ENCODE measurements at places on chromosomes 1 and 21. TPM values are rescaled to one million over a fixed set of nuclear protein-coding genes. Genes with fewer than 3 reads are reported as not detected.
A peak's percentile ranks its signal among the peaks of the same experiment; 100 is the strongest.

- DNase-seq = peak; percentile 80
These were observed 985 bp downstream of the SYT6 start for GRCh38 chr1:114152508-114153260.

- DNase-seq = no peak
These were observed 29.2 kb downstream of the VASH2 start for GRCh38 chr1:212979340-212980122.

DNA sequence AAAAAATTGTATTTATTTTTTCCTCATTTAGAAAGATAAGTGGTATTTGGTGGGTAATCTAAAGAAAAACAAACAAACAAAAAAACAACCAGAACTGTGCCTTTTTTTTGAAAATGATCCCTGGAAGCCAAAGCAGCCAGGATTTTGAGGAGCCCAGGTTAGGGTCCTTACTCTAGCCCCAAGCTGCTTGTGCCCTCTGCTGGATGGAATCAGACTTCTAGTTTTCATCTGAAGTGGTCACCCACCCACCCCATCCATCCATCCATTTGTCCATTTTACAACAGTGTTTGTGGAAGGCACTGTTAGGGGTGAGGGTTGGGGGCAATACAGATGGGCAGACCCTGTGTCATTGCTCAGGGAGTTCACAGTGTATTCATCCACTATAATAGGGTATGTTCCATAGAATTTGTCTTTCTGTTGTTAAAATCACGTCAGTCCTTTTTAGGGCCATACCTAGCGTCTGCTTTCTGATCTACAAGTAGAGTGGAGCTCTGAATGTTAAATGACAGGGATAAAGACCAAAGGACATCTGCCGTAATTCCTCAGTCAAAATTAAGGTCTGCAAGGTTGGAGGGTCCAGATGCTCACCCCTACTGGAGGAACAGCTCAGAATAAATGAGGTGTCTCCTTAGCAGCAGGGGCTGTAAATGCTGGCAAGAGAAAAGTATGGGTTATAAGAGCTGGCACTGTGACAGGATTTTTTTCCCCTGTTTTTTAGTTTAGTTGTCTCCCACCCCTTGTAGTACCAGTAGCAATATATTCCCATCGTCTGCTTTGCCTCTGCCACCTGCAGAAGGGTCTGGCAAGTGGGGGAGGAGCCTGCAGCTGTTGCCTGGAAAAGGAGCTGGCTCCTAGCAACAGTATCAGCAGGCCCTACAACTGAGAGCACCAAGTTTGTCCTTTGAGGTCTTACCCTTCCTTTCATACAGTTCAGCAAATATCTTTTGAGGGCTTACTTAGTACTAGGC, 3.2 kb downstream of the LRRC42 start:
- DNase-seq = no peak

GRCh38 chr1:29712284-29712651, 475.9 kb downstream of the PTPRU start:
- no peak for DNase-seq

DNA sequence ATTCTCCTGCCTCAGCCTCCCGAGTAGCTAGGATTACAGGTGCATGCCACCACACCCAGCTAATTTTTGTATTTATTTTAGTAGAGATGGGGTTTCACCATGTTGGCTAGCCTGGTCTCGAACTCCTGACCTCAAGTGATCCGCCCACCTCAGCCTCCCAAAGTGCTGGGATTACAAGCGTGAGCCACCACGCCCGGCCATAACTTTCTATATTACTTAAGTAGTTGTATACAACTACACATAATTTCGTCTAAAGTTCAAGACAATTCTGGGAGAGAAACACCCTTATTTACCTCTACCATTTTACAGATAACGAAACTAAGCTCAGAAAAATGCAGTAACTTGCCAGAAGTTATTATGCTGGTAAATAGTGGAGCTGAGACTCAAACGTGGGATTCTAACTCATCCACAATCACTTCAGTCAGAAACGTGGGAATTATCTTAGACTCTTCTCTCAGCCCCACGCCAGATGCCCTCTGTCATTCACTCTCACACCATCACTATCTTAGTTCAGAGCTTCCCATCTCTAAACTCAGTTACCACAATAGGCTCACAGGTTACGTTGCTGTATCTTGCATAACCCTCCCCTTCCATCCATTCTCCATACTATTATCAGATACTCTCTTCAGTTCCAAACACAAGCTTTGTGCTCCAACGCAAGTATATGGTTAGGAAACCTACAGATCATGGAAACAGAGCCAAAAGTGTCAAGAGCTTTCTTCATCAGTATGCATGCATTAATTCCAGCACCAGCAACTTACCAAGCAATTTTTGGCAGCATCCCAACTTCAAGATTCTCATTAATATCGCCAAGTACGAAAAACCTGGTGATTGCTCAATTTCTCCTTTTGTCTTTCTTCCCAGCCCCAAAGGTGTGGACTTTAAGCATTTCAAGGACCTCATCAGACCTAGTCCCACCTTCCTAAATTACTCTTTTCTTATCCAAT, 69.3 kb downstream of the RERE start:
- DNase-seq = no peak

- DNase-seq = no peak
These were observed 616.2 kb upstream of the CAMK1G start for GRCh38 chr1:208967334-208967733.

- DNase-seq = no peak
These were observed 281.0 kb upstream of the POU3F1 start for GRCh38 chr1:38327559-38327973.

DNA sequence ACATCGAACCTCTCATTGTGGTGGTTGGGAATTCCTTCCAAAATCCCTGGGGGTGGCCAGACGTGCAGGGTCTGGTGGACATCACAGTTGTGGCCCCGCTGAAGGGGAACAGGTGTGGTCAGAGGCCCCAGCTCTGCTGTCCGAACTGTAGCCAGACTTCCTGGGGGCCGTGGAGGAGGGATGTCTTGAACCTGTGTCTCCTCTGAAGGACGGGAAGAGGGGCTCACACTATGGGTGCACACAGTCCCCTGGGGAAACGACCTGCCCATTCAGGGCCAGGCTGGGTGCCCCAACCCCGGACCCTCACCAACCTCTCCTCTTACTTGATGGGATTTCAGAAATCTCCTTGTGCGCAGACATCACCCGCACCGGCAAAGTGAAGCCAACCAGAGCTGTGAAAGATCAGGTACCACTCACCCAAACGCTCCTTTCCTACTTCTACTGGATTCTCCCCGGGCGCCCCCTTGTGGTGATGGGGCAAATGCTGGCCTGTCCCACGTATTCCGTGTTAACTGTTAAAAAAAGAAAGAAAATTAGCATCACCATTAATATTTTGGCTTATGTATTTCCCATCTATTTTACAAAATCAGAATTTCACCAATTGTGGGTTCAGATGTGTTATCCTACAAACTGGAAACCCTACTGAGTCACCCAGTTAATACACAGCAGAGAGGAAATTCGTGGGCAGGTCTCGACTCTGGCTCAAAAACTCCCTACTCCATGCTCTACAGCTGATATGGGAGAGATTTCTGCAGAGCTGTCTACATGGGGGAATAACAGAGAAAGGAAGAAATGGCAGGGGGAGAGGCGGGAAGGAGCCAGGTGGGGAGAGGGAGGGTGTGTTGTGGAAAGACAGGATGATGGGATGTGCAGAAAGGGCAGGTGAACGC, 28.1 kb downstream of the PADI4 start:
- DNase-seq = peak; percentile 77

Gene CD1E
- total RNA-seq = 0.29 TPM

Gene LENEP
- total RNA-seq = not detected

Gene OR2T6
- total RNA-seq = not detected

Gene CYP4Z1
- total RNA-seq = 0.47 TPM

Gene ADGRL2
- total RNA-seq = 70.0 TPM

Gene BACH1
- 46.8 TPM for total RNA-seq
